Fibroblast of skin of abdomen (primary cell): ENCODE measurements at places on chromosomes 4 and X.

DNA sequence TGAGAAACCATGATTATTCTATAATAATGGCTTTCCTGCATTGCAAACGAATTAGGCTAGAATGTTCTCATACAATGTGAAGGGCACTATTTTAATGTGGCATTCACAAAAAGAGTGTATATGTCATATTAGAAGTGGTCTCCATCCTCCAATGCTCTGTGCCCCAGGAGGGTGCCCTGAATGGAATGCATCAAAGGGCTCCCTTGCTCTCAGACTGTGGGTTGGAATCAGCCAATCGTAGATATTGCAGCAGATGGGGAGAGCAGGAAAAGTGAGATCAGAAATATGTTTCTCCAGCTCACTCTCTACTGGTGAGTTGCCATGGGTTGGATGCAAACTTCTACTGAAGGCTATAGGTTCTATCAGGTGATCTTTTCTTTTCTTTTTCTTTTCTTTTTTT, 11.9 kb upstream of the NSUN7 start:
- DNase-seq: no peak

DNA sequence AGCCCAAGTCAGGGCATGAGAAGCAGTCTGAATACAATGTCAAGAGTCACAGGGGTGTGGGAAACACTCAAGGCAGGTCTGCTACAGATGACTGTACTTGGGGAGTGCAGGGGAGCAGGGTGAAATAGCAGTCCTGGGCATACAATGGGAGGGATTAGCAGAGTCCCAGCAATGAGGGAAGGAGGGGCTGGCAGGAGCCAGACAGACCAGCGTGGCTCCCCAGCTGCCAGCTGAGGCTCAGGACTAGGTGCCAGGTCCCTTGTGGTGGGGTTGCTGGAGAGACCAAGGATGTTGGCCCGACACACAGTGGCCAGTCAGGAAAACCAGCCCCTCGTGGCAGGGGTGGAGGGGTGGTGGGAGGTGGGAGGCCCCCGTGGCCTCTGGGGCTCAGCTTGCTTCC, 86.6 kb downstream of the RTL5 start:
- DNase-seq: no peak

DNA sequence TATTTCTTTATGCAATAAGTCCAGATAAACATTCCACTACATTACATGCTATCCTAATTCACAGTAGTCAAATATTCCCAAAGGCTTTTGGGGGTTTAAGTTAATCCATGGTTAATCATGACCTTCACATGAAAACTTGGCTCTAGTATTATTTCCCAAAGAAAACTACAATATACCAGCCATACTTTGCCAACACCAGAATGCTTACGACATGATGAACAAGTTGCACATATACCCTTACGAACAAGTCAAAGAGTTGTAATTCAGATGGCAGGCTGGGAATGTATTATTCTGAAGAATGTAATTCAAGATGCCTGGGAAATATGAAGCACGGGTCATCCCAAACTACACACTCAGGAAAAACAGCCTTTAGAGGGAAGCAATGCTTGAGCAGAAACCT, 499.6 kb downstream of the PPARGC1A start:
- no peak for DNase-seq

- DNase-seq: no peak
Observed at GRCh38 chr4:8725071-8725841, 132.7 kb downstream of the CPZ start.

GRCh38 chr4:107468812-107469211, 251.2 kb downstream of the PAPSS1 start:
- no peak for DNase-seq

- DNase-seq: peak; percentile 62
Observed at GRCh38 chrX:3526731-3527130, 180.3 kb upstream of the MXRA5 start.

GRCh38 chrX:103818842-103819619, 13.0 kb downstream of the RAB9B start:
- DNase-seq: no peak

DNA sequence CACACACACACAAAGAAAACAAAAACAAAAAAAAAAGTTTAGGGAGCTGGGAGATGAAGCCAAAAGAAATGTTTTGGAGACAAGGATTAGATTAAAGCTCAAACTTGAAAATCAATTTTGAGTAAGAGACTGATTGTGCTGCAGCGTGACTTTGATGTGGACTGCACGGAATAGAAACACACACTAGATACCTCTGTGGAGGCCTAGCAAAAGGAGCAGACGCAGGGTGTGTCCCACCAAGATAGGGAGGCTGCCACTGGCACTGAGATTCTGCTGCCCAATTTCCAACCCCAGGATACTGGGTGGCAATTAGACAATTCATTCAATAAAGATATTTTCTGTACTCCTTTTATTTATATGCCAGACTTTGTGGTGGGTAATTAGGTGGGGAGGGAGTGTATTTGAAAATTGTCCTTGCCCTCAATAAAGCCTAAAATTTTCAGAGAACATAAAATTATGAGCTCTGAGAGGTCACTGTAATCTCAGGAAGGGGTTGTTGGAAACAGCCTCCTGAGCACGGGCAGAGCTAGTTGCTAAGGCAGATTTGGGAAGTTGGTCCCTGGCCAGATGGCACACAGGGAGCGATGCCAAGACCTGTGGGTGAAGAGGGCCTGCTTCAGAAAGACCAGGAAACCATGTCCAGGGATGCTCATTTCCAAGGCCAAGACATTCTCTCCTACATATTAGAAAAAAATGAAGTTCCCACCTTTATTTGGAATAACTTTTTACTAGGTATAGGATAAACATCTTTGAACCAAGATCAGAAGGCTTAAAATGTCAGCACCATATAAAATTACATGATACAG, 1.9 kb upstream of the PPP3CA start:
- DNase-seq: no peak

GRCh38 chr4:138241281-138242075, 671 bp downstream of the SLC7A11 start:
- peak; percentile 56 for DNase-seq

- no peak for DNase-seq
Observed at GRCh38 chrX:87873347-87873941, 355.8 kb downstream of the KLHL4 start.
